Smooth muscle cell of the pulmonary artery (primary cell): ENCODE measurements at places on chromosomes 11 and 22. TPM values are rescaled to one million over a fixed set of nuclear protein-coding genes. Genes with fewer than 3 reads are reported as not detected.

Gene LRRC75B
- 4.1 and 5.2 TPM in 2 replicates for total RNA-seq

Gene C11orf98
- 13.4 and 18.3 TPM in 2 replicates for total RNA-seq

Gene OR2AG2
- total RNA-seq: 0.10 and 0.13 TPM in 2 replicates

Gene ACRV1
- not detected in 2 replicates for total RNA-seq

Gene MMP27
- not detected in 2 replicates for total RNA-seq

Gene C22orf31
- total RNA-seq: not detected in 2 replicates
